M059J (cell line): ENCODE measurements at places on chromosomes 12 and 14.
A peak's percentile ranks its signal among the peaks of the same experiment; 100 is the strongest.

- DNase-seq: peak; percentile 59
Observed at GRCh38 chr14:76761136-76761959, at the start of gene VASH1. Gene VASH1, plus strand, starts transcription at chr14:76761468. Its CDS starts 1,354 bp downstream, at chr14:76762822.

GRCh38 chr14:94545131-94545841 is 16.0 kb upstream of the SERPINA4 start:
- no peak for DNase-seq

- no peak for DNase-seq
Observed at GRCh38 chr12:71315328-71315985, 124.1 kb upstream of the LGR5 start.

- DNase-seq: peak; percentile 0
Observed at GRCh38 chr12:72995616-72996015, 723.4 kb downstream of the TRHDE start.

GRCh38 chr12:46005151-46005797 is 14.9 kb upstream of the SCAF11 start:
- DNase-seq: no peak

DNA sequence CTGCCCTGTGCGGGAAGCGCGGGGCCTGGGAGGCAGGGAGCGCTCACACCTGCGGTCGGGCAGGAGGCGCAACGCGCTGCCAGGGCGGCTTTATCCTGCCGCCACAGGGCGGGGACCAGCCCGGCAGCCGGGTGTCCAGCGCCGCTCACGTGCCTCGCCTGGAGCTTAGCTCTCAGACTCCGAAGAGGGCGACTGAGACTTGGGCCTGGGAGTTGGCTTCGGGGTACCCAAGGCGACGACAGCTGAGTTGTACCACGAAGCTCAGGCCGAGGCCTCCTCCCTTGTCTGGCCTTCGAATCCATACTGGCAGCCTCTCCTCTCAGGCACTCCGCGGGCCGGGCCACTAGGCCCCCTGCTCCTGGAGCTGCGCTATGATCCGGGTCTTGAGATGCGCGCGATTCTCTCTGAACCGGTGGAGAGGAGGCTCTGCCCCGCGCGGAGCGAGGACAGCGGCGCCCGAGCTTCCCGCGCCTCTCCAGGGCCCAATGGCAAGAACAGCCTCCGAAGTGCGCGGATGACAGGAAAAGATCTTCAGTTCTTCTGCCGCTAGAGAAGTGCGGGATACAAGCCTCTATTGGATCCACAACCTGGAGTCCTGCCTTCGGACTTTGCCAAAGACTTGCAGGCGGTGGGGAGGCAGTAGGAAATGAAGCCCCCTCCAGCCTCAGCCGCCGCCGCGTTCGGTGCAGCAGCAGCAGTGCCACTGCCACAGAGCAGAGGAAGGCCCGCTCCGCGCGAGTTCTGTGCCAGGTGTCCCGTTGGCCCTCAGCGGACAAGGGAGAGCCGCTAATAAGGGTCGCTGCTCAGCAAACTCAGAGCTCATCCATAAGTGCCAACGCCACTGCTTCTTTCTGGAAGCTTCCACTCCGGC is 6.8 kb downstream of the SIX1 start:
- DNase-seq: no peak

GRCh38 chr14:102930138-102930752 is 7.8 kb downstream of the AMN start:
- no peak for DNase-seq
